Urinary bladder (tissue), 4 donors: ENCODE measurements at places on chromosomes 6 and 20.

DNA sequence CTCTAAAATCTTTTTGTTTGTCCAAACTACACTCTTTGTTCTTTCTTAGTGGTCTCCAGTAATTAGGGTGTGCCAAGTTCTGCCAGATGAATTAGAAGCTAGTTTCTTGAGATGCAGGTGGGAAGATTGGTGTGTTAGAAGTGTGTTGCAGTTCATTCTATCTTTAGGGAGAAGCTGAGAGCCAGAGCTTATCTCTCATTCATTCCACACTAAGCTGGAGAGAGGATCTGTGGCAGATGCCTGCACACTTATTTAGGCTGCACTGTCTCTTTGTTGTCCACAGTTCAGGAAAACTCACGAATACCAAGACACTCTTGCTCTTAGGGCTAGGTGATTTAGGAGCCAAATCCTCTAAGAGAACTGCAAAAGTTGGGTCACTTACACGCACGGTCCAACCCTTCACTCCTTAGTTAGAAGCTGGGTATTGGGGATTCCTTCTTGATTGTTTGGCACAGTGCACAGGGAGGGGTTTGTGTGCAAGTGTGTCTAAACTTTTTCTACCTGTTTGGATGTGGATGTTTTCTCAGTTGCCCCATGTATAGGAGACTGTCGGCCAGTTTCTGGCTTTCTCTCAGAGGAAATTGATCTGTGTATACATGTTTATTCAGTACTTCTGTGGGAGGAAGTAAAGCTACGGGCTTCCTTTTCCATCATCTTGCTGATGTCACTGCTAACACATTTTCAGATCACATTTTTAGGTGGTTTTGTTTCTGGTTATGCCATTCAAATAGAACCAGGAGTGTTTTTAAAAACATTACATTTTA, 49.5 kb downstream of the SMAP1 start:
- DNase-seq: no peak

DNA sequence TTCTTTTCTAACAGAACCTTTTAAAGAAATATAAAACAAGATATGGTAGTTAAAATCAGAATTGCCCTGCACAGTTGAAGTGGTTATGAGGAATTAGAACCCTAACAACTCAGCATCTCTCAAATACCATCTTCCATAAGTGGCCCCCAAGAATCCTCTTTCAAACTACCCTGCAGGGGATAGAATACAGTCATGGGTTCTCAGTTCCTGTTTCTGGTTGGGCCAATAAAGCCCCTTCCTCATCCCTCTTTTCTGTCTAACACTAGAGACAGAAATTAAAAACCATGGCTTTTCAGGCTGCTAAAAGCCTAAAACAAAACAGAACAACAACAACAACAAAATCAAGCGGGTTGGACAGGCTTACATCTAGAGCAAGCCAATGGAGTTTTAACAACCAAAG, 6.7 kb upstream of the LCA5 start:
- DNase-seq: no peak

- no peak for DNase-seq
Observed at GRCh38 chr6:22099231-22099630, 197.6 kb downstream of the PRL start.

- no peak for DNase-seq
Observed at GRCh38 chr6:29729774-29730328, 6.6 kb downstream of the HLA-F start.
